ENCODE measurements at places on chromosomes 5 and 9. TPM values are rescaled to one million over a fixed set of nuclear protein-coding genes. Genes with fewer than 3 reads are reported as not detected.

The CD72 gene
- 0.13 TPM for total RNA-seq

The EPB41L4B gene
- total RNA-seq: 21.3 TPM

The MROH2B gene
- not detected for total RNA-seq

The INSL6 gene
- not detected for total RNA-seq

The DOCK8 gene
- total RNA-seq: 0.29 TPM

The CDH6 gene
- total RNA-seq: 0.22 TPM

The PTPN3 gene
- total RNA-seq: 16.0 TPM

The PAPPA gene
- 26.2 TPM for total RNA-seq

The GLT6D1 gene
- not detected for total RNA-seq

The MZB1 gene
- total RNA-seq: not detected
